ENCODE measurements at places on chromosomes 5 and 9.

- DNase-seq, result no peak
Measured at GRCh38 chr5:148394587-148395019, 10.8 kb downstream of the FBXO38 start.

DNA sequence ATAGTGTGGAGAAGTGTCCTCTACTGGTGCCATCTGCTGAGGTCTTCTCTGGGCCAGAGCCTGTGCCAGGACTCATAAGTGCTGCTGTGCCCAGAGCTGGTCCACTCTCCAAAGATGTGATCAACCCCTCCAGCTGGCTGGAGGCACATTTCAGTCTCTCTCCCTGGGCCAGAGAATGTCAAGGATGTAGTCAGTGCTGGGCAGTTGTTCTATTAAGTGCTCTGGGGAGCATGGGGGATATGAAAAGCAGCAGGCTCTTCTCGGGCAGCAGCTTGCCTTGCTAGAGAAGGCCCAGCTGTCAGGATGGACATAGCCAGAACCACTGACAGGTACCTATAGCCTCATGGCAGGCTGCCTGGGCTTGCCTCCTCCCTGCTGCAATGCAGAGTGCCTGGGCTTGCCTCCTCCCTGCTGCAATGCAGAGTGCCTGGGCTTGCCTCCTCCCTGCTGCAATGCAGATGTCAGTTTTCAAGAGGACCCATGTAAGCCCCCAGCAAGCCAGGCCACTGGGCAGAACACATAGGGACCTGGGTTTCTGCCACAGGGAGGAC is 157.2 kb upstream of the PANK3 start:
- DNase-seq, result no peak

DNA sequence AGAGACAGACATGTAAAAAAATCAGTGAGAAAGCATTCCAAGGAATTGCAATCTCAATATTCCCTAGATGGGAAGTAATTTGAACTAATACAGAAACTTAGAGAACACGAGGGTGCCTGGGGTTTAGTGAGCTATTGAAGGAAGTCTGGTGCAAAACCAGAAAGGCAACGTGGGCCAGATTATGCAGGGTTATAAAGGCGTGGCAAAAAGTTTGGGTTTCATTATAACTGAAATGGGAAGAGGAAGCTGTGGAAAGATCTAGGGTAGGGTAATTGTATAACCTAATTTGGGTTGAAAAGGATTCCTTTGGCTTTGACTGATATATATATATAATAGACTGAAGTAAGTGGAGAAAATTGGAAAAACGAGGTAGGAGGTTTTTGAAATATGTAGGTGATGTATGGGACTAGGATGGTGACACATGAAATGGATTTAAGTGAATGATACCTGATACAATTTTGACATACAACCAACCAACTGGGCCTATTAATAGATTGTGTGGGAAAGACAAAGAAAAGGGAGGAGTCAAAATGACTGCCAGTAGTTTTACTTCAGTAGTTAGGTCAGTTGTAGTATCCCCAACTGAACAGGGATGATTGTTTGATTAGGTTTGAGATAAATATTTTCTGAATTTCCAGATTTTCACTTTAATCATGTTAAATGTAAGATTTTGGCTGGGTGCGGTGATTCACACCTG is 65.3 kb downstream of the FAM174A start:
- DNase-seq, result no peak

DNA sequence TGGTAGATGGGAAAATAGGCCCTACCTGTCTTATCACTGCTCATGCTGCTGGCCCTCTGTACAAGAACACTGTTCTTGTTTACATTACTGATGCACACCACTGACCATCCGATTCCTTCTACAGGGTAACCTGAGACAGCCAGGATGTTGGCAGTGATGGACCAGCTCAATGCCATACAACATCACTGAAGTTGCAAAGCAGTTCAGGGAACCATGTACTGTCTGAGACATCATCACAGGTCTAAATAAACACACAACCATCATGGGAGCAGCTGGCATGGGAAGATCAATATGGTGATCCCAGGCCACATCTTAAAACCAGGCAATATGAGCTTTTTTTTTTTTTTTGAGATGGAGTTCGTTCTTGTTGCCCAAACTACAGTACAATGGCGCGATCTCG is 59.0 kb downstream of the IARS1 start:
- DNase-seq, result no peak

DNA sequence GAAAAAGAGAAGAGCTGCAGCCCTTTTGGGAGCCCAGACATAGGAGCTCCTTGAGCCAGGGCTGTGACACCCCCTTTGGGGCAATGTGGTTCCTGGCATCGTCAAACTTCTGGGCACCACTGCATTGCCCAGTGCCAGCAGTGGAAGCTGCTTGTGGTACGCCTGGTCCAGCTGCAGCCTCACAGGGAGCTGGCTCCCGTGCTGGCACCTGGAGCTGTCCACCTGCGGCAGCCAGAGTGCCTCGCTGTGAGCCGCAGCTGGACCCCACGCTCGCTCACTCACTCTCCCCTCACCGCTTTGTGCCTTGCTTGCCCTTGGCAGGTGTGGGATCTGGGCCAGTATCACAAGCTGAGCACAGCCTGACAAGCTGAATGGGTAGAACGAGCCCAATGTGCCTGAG is 1150.8 kb upstream of the CDH6 start:
- no peak for DNase-seq

- no peak for DNase-seq
Measured at GRCh38 chr5:16841416-16841815, 94.7 kb downstream of the MYO10 start.

DNA sequence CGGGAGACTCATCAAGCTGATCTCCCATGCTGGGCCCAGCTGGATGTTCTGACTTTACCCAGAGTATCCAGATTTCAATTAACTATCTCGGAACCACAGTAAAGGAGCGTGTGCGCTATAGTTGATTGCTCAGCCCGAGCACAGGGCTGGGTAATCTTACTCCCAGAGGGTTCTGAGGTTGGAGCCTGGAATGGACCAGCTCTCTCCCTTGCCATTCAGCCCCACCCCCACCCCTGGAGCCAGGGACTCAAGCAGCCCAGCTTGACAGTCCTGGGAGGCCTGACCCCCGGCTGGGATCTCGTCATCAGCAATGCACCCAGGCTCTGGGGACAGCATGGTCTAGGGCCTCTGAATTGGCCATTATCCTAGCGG is 23.7 kb upstream of the PTGES start:
- no peak for DNase-seq

GRCh38 chr5:142922223-142922952 is 152.2 kb downstream of the ARHGAP26 start:
- peak; percentile 56 for DNase-seq

DNA sequence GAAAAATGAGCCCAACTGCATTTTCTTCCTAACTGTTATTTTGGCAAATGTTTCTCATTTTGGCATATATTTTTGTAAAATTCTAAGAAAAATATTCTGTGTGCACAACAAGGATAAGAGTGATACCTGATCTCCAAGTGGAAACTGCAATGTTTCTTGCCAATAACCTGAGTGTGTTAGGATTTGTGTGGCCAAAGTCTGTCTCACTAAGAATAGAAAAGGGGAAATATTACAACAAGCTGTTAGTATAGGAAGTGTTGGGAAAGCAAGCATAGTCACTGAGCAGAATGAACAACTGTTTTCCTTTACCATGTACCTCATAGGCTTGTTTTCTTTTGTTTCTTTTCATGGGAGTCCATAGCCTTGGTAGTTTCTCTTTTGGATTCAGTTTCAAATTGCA is 624.2 kb downstream of the MTRR start:
- no peak for DNase-seq

DNA sequence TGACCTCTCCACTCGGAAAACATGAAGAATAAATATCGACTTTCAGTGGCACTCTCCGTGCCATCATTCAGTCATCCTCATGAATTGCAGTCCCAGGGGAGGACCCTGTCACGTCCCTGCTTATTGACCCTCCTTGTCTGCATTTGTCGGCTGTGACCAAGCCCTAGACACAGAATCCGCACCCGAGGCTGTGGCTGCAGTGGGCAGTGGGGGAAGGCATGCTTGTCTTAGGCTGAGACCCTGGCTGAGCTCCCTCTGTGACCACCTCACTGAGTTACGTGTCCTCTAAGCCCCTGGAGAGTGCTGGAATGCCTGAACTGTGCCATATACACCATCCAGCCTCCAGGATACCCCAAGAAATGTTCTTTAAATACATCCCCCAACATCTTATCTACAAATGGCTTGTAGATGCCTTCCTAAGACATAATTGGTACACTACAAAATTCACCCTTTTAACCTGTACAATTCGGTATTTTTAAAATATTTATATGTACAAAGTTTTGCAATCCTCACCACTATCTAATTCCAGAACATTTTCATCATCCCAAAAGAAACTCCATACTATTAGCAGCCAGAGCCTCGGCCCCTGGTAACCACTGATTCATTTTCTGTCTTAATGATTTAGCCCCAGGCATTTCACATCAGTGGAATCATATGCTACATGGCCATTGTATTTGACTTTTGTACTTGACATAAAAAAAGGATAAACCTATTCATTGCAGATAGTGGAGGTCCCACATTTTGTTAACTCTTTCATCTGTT is 80.8 kb upstream of the ICE1 start:
- DNase-seq, result no peak
